ENCODE measurements at places on chromosomes 2 and 18. TPM values are rescaled to one million over a fixed set of nuclear protein-coding genes. Genes with fewer than 3 reads are reported as not detected.

The TRIB2 gene
- 5.3 TPM for total RNA-seq

GRCh38 chr2:220315098-220315823 lies 687.8 kb downstream of the SLC4A3 start:
- H3K27ac ChIP-seq: no peak overlapping the region
- H3K4me3 ChIP-seq: no peak overlapping the region
- H3K36me3 ChIP-seq: no peaks in the 10 kb centered on the region
- no peaks in the 10 kb centered on the region for H3K4me1 ChIP-seq
- no peak for DNase-seq

GRCh38 chr2:118657466-118657865 lies 190.0 kb downstream of the EN1 start:
- no peaks in the 10 kb centered on the region for H3K4me1 ChIP-seq
- H3K4me3 ChIP-seq: no peak overlapping the region
- no peaks in the 10 kb centered on the region for H3K36me3 ChIP-seq
- no peak for DNase-seq
- peaks cover 4% of the 10 kb centered on the region for H3K27me3 ChIP-seq

The SPP2 gene
- total RNA-seq: not detected

- no peak overlapping the region for H3K27ac ChIP-seq
- H3K4me1 ChIP-seq: no peaks in the 10 kb centered on the region
- no peak for DNase-seq
- H3K4me3 ChIP-seq: no peak overlapping the region
- H3K36me3 ChIP-seq: no peaks in the 10 kb centered on the region
These were observed 12.9 kb upstream of the TWIST2 start for GRCh38 chr2:238834982-238835381.

GRCh38 chr2:61878761-61879160 lies 9.7 kb downstream of the CCT4 start:
- H3K4me3 ChIP-seq: no peak overlapping the region
- no peak for DNase-seq
- peaks cover 54% of the 10 kb centered on the region for H3K36me3 ChIP-seq
- no peaks in the 10 kb centered on the region for H3K27me3 ChIP-seq
- H3K27ac ChIP-seq: no peak overlapping the region
- no peaks in the 10 kb centered on the region for H3K4me1 ChIP-seq

GRCh38 chr18:62329691-62330454 lies 4.8 kb downstream of the TNFRSF11A start:
- H3K27me3 ChIP-seq: peaks cover 67% of the 10 kb centered on the region
- no peak overlapping the region for H3K4me3 ChIP-seq
- DNase-seq: peak; percentile 62
- peaks cover 27% of the 10 kb centered on the region for H3K4me1 ChIP-seq
- H3K36me3 ChIP-seq: no peaks in the 10 kb centered on the region

GRCh38 chr2:36088716-36089328 lies 266.8 kb upstream of the CRIM1 start:
- H3K36me3 ChIP-seq: no peaks in the 10 kb centered on the region
- H3K27me3 ChIP-seq: peaks cover 5% of the 10 kb centered on the region
- DNase-seq: no peak

DNA sequence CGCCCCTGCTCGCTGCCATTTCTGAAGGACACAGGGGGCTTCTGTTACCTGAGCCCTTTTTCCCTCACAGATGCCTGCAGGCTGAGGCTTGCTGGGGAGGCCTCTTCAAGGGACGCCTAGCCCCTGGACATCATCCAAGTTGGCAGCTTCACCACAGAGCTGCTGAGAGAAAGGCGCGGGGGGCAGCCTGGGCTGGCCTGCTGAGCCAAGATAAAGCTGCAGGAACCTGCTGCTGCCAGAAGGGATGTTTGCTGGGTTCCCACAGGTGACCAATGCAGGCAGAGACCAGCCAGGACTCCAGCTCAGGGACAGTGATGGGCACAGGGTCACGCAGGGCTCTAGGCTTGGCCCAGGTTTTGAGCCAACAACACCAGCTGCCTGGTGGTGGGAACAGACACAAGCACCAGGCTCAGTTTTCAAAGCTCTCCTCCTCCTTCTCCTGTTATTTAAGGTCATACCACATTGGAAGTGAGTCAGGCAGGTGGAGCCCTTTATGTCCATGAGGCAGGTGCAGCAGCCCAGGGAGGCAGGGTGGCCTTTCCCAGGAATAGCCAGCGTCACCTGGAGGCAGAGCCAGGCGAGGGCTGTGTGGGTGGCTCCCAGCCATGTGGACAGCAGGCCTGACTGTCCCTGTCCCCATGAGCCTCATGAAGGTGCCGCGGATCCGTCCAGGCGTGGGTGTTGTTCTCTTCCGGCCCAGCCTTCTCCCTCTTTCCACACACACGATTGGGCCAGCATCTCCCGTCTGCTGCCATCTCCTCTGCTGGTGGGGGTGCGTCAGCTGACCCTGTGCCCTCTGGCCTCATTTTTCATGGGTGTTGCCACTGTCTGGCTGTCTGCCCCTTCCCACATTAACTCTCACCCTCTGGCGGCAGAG lies 515.5 kb upstream of the MYT1L start:
- H3K4me3 ChIP-seq: no peak overlapping the region
- DNase-seq: no peak
- H3K27ac ChIP-seq: no peak overlapping the region
- H3K27me3 ChIP-seq: no peaks in the 10 kb centered on the region

The MOCOS gene
- total RNA-seq: 0.36 TPM

The IL36A gene
- not detected for total RNA-seq

The SLC23A3 gene
- 1.1 TPM for total RNA-seq

DNA sequence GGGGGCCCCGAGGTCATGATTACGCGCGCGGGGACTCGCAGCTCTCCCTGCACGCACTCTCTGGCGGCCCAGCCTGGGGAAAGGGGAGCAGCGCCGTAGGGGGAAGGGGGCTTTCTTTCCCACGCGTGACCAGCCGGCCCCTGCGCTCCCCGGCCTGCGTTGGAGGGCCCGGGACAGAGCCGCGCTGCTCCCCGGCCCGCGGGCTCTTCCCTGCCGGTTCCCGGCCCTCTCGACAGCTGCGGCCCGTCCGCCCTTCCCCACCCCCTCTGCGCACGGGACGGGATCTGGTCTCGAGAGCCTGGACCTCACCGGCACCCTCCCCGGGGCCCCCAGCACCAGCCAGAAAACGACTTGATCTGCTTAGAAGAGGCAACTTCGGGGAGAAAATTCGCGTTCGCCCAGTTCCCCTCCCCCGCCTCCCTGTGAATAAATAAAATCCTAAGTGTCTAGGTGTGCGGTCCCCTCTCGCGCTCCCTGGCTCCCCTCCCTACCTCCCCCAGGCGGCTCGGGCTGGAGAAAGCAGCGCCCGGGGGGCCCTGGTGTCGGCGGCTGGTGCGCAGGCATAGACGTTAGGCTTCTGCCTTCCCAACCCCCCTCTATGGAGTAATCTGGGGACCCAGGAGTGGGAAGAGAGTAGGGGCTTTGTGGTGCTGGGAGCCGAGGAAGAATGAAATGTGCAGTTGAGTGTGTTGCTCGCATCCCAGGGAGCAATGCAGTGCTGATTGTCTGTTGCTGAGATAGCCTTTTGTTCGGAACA lies 803 bp upstream of the FIGN start:
- DNase-seq: no peak
- H3K36me3 ChIP-seq: no peaks in the 10 kb centered on the region
- no peak overlapping the region for H3K27ac ChIP-seq
- H3K4me1 ChIP-seq: peaks cover 4% of the 10 kb centered on the region
- no peak overlapping the region for H3K4me3 ChIP-seq

The HNRNPA3 gene
- 303 TPM for total RNA-seq

The ATL2 gene
- 51.3 TPM for total RNA-seq

GRCh38 chr2:199590321-199591203 lies 132.8 kb upstream of the SATB2 start:
- no peaks in the 10 kb centered on the region for H3K36me3 ChIP-seq
- H3K27ac ChIP-seq: no peak overlapping the region
- no peak overlapping the region for H3K4me3 ChIP-seq
- no peaks in the 10 kb centered on the region for H3K4me1 ChIP-seq

The GRB14 gene
- total RNA-seq: not detected

DNA sequence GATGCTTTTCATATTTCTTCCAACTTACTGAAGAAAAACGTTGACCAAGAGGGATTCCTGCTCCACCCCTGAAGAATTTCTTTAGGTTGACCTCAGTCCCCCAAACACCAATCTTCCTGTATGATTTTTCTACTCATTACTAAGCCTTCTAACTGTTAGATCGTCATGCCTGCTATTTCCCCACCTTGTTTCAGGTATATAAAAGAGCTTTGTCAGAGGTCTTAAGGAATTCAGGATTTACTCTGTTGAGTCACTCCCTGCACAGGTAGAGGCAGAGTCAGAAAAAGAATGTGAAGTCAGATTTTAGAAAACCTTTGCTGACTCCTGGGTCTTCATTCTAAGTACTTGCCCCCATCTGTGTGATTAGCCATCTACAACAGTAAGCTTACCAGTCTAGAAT lies 83.8 kb upstream of the NOSTRIN start:
- H3K4me1 ChIP-seq: peaks cover 28% of the 10 kb centered on the region
- DNase-seq: no peak
- H3K4me3 ChIP-seq: no peak overlapping the region
- H3K27ac ChIP-seq: no peak overlapping the region
- H3K27me3 ChIP-seq: no peaks in the 10 kb centered on the region

DNA sequence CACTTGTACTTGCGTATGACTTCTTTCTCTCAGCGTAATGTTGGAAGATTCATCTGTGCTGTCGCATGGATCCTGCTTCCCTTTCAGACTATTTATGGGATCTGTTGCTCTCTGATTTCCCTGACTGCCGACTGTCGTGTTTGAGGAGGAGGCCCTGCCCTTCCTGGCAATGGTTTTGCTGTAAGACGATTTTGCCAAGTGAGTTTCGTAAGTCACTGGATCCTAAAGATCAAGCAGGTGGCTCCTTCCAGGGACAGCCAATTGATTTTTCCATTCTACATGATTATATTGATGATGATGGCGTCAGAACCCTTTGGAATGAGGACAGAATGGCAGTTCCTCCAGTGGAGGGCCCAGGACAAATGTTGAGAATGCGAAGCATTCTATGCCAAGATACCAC lies 8.7 kb upstream of the B3GNT2 start:
- no peaks in the 10 kb centered on the region for H3K36me3 ChIP-seq
- no peaks in the 10 kb centered on the region for H3K4me1 ChIP-seq
- no peaks in the 10 kb centered on the region for H3K27me3 ChIP-seq

GRCh38 chr2:232315049-232315922 lies 63.3 kb upstream of the ALPP start:
- peaks cover 76% of the 10 kb centered on the region for H3K4me1 ChIP-seq
- H3K27me3 ChIP-seq: no peaks in the 10 kb centered on the region
- DNase-seq: peak; percentile 89
- peaks cover 13% of the 10 kb centered on the region for H3K36me3 ChIP-seq
- H3K27ac ChIP-seq: peak overlapping the region; percentile 89

The EPHA4 gene
- total RNA-seq: 6.3 TPM

GRCh38 chr18:26708806-26709716 lies 156.4 kb downstream of the AQP4 start:
- H3K27ac ChIP-seq: no peak overlapping the region
- no peak for DNase-seq
- no peaks in the 10 kb centered on the region for H3K27me3 ChIP-seq
- H3K4me3 ChIP-seq: no peak overlapping the region
- H3K4me1 ChIP-seq: no peaks in the 10 kb centered on the region

GRCh38 chr2:163207693-163208370 lies 369.3 kb upstream of the KCNH7 start:
- H3K4me3 ChIP-seq: no peak overlapping the region
- no peak overlapping the region for H3K27ac ChIP-seq
- no peaks in the 10 kb centered on the region for H3K4me1 ChIP-seq

Measured in activated CD4-positive, alpha-beta memory T cell treated with anti-CD3 and anti-CD28 coated beads for 36 hours (primary cell).